ENCODE measurements at places on chromosomes 1 and 21.

DNA sequence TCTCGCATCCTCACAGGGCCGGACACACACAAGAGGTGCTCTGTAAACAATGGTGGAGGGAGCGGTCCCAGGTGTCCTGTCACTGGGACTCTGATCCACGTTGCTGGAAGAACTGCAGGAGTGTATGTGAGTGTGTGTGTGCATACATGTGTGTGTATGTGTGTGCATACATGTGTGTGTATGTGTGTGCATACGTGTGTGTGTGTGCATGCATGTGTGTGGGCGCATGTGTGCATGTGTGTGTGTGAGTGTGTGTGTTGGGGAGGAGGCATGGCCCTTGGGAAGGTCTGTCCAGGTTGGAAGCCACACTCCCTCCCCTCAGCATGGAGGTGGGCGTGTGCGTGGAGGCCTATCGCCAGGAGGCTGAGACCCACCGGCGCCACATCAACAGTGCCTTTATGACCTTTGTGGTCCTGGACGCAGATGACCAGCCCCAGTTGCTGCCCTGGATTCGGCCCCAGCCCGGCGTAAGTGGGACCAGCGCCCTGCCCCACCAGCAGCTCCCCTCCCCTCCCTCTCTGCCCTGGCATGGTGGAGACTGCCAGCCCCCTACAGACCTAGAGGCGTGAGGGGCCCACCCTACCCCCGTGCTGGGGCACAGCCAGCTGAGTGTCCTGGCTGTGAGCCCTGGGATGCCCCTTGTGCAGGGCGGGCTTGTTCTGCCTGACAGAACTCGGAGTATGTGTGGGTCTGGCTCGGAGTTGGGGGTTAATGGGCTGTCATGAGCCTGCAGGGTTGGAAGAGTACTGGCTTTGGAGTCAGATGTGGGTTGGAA is 22.2 kb downstream of the FAM151A start:
- no peak for DNase-seq

DNA sequence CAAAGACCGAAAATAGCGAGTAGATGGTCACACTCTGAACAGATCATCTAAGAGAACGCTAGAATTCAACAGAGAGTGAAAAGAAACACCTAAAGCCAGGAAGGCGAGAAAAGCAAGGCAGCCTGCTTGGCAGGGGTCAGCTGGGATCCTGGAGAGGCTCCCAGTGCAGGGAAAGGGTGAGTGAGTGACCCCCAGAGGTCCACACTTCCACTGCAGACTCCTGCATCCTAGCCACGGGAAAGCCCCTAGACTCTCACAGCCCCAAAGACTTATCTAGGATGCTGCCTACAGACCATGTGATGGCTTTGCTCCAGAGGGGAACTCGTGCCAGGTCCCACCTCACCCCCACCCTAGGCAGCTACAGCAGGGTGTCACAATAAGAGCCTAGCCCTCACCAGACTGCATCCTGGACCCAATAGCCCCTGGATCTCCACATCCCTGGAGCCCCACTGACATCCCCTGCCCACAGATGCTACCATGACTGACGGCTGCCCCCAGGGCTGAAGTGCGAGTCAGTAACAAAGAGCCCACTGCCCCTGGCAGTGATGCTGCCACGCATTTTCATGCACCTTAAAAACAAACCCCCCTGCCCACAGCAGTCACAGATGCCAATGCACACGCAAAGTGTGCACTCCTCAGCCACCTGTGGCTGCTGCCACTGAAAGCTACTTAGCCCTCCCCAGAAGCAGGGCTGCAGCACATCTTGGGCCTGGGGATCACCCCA is 62.2 kb downstream of the PSMG1 start:
- DNase-seq, result no peak

GRCh38 chr1:938711-939489 is 15.2 kb downstream of the SAMD11 start:
- no peak for DNase-seq

DNA sequence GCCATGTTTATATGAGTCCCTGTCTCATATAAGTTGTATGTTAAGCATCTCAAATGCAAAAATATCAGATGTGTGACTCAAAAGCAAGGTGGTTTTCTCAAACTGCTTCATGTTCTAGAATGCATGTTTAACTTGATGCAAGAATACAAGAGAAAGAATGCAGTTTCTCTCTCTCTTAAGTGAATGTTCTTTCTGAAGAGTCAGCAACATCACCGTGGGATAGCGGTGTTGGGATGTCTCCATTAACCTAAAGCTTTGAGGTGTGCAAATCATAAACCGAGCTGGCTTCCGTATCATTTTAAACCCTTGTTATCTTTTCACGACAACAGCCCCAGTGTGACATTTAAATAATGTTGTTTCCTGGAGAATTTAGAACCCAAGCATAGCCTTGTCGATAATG is 48.4 kb upstream of the TARBP1 start:
- no peak for DNase-seq

DNA sequence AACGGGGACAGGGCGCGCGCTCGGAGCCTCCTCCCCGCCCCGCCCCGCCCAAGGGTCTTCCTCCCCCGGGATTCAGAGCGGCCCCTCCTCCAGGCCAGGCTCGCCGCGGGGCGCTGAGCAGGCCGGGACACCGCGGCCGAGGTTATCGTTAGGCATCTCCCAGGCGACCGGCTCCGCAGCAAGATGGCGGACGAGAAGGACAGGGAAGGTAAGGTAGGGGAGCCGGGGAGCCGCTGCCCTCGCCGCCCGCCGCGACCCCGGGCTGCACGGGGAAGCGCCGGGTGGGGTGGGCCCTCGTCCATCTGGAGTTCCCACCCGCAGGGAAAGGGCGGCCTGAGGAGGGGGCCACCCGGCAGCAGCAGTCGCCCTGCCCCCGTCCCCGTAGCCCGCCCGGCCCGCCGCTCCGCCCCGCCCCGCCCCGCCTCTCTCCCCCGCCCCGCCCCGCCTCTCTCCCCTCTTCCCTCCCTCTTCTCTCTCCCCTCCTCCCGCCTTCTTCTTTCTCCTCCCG is 105.9 kb upstream of the HNRNPU start:
- DNase-seq, result peak; percentile 28
